Stimulated activated CD8-positive, alpha-beta memory T cell treated with anti-CD3 and anti-CD28 coated beads, Interleukin-2, amount 100 ng/mL, for 48 hours (primary cell): ENCODE measurements at places on chromosomes 1 and 21.

DNA sequence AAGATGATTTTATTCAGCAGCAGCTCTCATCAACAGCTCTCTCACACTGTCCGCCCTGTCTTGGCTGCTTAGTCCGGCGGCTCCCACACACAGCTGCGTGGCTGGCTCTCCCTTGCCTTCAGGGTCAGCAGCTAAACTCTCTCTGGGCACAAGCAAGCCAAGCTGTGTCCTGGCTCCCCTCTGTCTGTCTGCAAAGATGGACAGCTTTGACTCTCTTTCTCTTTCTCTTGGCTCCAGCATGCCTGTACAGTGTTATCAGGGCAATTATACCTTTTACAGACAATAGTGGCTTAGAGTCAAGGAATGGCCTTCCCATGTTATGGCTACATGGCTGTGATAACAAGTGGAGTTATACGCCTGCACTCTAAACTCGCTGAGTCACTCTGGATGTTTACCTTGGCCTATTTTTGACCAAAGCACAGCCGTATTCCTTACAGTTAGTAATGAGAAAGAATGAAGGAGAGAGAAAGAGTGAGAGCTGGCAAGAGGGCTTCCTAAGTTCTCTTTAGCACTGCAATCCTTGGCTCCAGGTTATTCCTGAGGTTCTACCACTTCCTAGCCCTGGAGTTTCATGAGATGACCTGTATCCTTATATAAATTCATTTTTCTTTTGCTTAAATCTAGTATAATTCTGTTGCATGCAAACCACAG, 59.9 kb upstream of the ZSWIM5 start:
- DNase-seq, result no peak

GRCh38 chr21:41932576-41933312, 21.1 kb downstream of the C2CD2 start:
- no peak for DNase-seq

GRCh38 chr1:93683234-93683633, 1.6 kb upstream of the BCAR3 start:
- DNase-seq, result no peak

DNA sequence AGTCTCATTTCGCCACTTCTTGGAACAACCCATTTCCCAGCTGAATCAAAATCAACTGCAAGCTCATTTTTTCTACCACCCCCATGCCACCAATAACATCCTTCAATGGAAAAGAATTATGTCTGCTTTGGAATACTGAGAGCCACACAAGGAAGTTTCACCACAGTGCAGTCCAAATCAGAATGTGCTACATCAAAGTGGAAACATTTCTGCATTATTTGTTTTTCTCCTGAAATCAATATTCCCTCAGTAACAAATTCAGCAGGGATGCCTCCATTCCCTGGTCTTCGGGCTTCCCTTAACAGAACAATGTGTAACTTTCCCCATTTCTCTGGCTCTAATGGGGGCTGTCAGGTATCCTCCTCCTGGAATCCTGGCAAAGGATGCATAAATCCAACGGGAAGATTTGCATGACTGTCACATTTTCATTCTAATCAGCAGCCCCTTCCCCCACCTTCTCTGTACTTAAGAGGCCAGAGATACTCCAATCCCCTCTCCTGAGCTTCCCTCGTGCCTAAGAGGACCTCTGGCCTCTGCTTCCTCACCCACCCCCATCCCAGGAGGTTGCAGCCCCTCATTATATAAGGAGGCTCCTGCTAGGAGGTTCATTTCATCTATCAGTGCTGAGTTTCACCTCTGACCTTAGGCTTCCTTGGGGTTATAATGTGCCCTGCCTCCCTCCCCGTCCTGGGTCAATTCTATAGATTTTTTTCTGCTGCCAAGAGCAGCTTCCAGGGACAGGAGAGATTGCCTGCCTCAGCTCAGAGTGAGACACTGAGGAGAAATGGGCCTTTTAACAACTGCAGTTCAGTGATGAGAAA, 201.1 kb downstream of the OMA1 start:
- no peak for DNase-seq

- no peak for DNase-seq
Observed at GRCh38 chr1:235434001-235434400, 66.8 kb downstream of the TBCE start.

GRCh38 chr1:37951783-37952624, 5.2 kb upstream of the INPP5B start:
- DNase-seq, result no peak

DNA sequence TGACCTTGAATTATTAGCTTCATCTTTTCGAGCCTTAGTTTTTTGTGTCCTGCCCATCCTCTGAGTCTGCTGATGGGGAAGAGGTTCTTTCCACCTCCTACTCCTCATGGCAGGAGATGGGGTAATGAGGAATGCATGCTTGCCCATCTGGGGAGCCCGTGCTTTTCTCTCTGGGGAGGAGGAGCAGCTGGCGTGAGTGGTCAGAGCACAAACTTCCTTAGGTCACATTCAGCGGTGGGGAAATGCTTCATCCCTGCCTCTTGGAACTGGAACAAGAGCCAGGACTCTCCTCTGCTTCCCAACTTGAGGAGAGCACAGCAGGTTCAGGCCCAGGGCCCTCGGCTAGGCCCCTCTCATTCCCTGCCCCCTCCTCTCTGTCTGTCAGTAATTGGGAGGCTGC, 155.0 kb downstream of the PCNX2 start:
- no peak for DNase-seq

DNA sequence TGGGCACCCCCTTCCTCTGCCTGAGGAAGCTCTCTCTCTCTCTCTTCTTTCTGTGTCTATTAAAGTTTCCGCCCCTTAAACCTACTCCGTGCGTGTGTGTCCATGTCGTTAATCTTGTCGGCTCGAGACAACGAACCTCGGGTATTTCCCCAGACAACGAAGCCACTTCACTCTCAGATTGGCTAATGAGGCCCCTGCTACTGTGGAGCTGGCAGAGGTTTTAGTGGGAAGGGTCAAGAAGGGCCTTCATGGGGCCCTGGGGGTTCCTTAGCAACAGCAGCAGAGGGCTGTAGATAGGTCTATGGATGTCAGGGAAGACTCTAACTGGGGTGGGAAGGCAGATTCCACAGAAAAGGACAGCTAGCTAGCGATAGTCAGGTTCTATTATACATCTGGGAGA, 239.8 kb upstream of the RAB4A start:
- DNase-seq, result no peak

GRCh38 chr1:6790146-6790545, 4.9 kb downstream of the CAMTA1 start:
- no peak for DNase-seq

GRCh38 chr1:115217150-115218033, 120.7 kb downstream of the NGF start:
- DNase-seq, result no peak

GRCh38 chr1:7425229-7425628, 345.9 kb upstream of the VAMP3 start:
- no peak for DNase-seq

- DNase-seq, result no peak
Observed at GRCh38 chr1:42240966-42241755, 76.6 kb upstream of the GUCA2A start.

DNA sequence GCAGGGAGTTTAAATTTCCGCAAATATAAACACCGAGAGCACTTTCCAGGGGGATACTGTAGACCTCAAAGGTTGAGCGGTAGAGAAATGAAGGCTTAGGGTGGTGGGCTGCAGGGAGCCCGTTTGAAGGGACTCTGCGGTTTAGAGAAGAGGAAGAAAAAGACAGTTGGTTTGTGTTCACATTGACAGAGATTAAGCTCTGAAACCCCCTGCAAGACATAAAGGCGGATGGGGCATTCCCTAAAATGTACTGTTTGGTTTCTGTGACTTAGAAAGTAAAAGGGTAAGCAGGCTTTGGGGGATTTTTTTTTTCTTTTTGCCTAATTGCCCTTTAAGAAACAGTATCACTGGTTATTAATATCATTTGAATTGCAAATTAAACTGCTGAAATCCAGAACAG, 1.3 kb downstream of the KAZN start:
- DNase-seq, result no peak

DNA sequence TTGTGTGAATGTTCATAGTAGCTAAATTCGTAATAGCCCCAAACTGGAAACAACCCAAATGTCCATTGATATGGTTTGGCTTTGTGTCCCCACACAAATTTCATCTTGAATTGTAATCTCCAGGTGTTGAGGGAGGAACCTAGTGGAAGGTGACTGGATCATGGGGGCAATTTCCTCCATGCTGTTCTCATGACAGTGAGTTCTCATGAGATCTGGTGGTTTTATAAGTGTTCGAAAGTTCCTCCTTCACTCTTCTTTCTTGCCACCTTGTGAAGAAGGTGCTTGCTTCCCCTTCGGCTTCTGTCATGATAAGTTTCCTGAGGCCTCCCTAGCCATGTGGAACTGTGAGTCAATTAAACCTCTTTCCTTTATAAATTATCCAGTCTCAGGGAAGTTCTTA, 11.3 kb downstream of the UBE2G2 start:
- no peak for DNase-seq
